ENCODE measurements at places on chromosomes 7 and 10. TPM values are rescaled to one million over a fixed set of nuclear protein-coding genes. Genes with fewer than 3 reads are reported as not detected.

The EPHB6 gene
- polyA plus RNA-seq: 3.0 TPM

The PALD1 gene
- polyA plus RNA-seq: 0.72 TPM

The BRAT1 gene
- polyA plus RNA-seq: 10.0 TPM

The PRR15 gene
- 1.8 TPM for polyA plus RNA-seq

The MKI67 gene
- 10.4 TPM for polyA plus RNA-seq

The MUC3A gene
- 1.2 TPM for polyA plus RNA-seq

The KRIT1 gene
- 33.3 TPM for polyA plus RNA-seq

The LIPN gene
- not detected for polyA plus RNA-seq
